SJSA1 (cell line): ENCODE measurements at places on chromosomes 4 and X. TPM values are rescaled to one million over a fixed set of nuclear protein-coding genes. Genes with fewer than 3 reads are reported as not detected.

OCIAD1 gene
- total RNA-seq, result 51.8 and 54.6 TPM in 2 replicates

KCND1 gene
- total RNA-seq, result 0.18 TPM in 1 of 2 replicates, not detected in the other

FRMPD4 gene
- total RNA-seq, result 0.03 and 0.09 TPM in 2 replicates

VSIG4 gene
- not detected in 2 replicates for total RNA-seq

ODAPH gene
- total RNA-seq, result not detected in 2 replicates

MYOZ2 gene
- 0.09 TPM in 1 of 2 replicates, not detected in the other for total RNA-seq

TASL gene
- not detected in 2 replicates for total RNA-seq

MAGEB6 gene
- not detected in 2 replicates for total RNA-seq

FAM47A gene
- not detected in 2 replicates for total RNA-seq

TLL1 gene
- total RNA-seq, result not detected in 2 replicates

POU3F4 gene
- total RNA-seq, result not detected in 2 replicates
